Lung microvascular endothelial cell (primary cell): ENCODE measurements at places on chromosomes 4 and X. TPM values are rescaled to one million over a fixed set of nuclear protein-coding genes. Genes with fewer than 3 reads are reported as not detected.
A peak's percentile ranks its signal among the peaks of the same experiment; 100 is the strongest.

DNA sequence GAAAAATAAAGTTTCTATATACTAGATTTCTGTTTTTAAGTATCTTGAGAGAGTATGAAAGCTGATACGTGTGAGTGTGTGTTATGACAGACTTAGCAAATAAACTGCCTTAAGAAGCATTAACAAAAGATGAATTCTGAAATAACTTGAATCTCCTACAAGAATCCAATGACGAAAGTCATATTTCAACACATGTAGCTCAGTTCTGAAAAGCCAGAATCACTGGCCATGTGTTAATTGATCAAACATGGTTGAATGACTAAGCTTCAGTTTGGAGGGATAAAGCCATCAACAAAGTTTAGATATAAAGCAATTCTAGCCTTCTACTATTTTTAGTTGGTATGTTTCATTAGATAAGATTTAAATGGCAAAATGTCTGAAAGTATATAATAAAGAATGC is 88.5 kb upstream of the ETNPPL start:
- DNase-seq: no peak

The DRP2 gene
- 0.22 TPM in 1 of 2 replicates, not detected in the other for total RNA-seq

The SH3RF1 gene
- total RNA-seq: 4.8 and 7.3 TPM in 2 replicates

DNA sequence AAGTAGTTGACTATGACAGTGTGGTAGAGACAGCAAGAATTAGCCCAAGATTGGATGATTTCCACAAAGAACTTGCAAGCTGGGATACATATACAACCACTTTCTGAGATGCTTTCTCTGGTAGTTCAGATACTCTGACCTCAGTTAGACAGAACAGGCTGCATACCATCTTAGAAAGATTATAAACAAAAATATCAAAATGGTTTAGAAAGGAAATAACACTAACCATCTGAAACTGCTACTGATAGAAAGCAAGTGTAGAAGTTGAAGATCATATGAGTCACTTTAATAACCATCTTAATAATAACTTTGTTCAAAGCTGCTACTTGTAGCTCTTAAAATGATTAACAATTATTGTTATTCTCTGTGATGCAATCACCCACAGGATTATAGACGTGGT is 255.4 kb upstream of the TTC29 start:
- DNase-seq: no peak

- no peak for DNase-seq
Measured at GRCh38 chrX:96994093-96994492, 110.4 kb downstream of the RPA4 start.

DNA sequence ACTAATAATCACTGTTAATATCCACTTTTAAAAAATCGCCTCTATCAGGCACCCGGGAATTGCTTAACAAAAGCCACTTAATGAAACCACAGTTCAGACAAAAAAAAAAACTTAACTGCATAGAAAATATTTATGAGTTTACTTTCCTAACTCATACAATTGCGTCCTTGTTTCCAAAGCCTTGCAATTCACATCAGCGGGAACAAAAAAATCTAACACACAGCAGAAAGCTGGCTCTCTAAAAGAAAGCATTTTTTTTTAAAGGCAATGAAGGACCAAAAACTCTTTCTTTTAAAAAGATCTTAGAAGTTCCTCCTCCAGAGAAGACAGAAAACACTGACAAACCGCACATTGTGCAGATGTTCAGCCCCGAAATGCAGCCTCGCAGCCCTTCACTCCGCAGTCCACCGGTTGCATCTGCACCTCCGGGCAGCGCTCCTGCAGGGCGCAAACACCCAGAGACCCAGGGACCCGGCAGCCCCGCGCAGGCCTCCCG is 812 bp downstream of the FAT1 start:
- peak; percentile 16 for DNase-seq

DNA sequence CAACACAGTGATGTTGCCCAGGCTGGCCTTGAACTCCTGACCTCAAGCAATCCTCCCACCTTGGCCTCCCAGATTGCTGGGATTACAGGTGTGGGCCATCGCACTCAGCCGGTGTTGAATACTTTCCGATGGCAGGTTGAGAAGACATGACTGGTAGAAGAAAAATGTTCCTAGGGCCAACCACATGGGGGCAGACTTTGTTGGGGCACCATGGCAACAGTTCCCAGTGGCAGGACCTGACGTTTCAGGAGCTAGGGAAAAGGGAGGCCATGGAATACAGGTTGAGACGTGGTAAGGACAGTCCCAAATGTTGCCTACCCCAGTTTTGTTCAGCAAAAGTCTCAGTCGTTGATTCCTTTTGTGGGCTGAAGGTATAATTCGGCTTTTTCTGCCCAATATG is 134.6 kb downstream of the ASMT start:
- no peak for DNase-seq

GRCh38 chr4:25552580-25553271 is 102.9 kb upstream of the SLC34A2 start:
- DNase-seq: peak; percentile 10

The ELF4 gene
- total RNA-seq: 9.7 and 10.2 TPM in 2 replicates

DNA sequence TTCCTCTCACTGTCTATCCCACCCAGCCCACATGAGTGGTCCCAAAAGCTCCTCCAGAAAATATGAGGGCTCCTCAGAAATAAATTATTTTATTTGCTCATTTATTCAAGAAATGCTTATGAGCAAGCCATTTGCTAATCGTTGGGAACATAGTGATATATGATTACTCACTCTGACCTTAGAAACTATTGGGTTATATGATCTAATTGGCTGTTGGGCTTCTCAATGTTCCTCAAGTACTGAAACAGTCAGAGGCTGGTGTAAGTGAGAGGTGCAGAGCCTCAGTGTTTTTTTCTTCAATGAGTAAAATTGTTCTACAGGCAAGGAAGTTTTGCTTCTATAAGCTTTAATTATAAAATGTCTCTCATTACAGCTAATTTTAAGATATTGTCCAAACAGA is 893.8 kb upstream of the INTU start:
- no peak for DNase-seq

GRCh38 chr4:108813261-108813660 is 50.4 kb upstream of the ETNPPL start:
- DNase-seq: no peak

GRCh38 chr4:111064342-111064993 is 441.6 kb upstream of the PITX2 start:
- DNase-seq: no peak

DNA sequence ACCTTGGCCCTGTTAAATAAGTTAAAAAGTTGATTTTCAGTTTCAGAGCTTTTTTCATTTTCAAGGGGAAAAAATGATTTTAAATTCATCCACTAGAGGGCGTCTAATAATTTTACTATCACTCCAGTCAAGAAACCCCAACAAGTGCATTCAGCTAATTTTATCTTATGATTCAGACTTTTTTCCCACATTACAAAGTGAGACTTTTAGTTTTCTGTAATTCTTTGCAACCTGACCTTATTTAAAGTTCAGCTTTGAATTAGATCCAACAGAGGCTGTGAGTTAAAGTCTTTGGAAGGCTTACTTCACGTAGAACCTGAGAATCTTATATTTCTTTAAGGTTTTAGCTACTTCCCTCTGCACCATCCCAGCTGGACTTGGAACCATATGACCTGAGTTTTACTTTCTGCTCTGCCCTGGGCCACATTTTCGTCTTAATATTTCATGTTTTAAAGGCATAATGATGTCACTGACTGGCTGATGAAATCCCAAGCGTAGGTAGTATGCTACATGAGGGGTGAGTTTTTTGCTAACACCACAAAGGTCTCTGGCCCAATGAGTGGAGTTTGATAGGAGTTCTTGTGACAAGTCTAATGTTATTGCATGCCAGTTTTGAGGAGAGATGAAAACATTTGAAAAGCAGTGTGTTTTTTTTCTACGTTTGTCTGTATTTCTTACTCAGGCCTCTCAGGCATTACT is 7.2 kb downstream of the GNRHR start:
- peak; percentile 49 for DNase-seq
